ENCODE measurements at places on chromosomes 4 and X.

GRCh38 chr4:8571702-8572685, 8.2 kb upstream of the GPR78 start:
- no peak for DNase-seq

GRCh38 chr4:147078362-147078761, 132.7 kb upstream of the TTC29 start:
- no peak for DNase-seq

GRCh38 chr4:54746218-54746617, 88.5 kb downstream of the KIT start:
- DNase-seq = no peak

- DNase-seq = peak; percentile 32
Measured at GRCh38 chr4:76737180-76737579, 160.8 kb downstream of the SOWAHB start.

DNA sequence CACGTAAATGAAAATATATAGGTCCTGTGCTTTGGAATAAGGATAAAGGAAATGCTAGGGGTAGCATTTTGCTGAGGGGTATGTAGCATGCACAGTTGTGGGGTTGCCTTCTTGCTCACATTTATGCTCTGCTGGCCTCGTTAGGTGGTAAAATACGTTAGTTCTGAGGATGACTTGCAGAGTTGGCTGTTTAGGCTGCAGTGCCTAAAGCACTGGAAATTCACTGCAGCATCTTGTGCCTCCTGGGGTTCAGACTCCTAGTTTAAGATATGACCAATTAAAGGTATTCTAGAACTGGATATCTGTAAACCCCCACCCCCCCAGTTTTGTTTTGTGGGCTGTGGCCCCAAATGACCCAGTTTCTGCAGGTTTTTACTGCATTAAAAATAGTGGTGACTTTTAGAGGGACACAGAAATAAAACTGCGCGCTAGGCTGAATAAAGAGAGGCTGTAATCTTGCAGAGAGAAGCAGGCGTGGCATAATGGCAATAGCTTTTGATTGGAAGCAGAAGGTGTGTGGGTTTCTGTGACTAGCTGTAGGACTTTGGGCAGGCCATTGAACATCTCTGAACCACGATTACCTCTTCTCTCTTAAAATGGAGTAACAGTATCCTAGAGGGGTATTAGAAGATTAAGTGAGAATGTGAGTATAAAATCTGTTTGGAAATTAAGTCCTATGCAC, 79.3 kb downstream of the REPS2 start:
- no peak for DNase-seq

DNA sequence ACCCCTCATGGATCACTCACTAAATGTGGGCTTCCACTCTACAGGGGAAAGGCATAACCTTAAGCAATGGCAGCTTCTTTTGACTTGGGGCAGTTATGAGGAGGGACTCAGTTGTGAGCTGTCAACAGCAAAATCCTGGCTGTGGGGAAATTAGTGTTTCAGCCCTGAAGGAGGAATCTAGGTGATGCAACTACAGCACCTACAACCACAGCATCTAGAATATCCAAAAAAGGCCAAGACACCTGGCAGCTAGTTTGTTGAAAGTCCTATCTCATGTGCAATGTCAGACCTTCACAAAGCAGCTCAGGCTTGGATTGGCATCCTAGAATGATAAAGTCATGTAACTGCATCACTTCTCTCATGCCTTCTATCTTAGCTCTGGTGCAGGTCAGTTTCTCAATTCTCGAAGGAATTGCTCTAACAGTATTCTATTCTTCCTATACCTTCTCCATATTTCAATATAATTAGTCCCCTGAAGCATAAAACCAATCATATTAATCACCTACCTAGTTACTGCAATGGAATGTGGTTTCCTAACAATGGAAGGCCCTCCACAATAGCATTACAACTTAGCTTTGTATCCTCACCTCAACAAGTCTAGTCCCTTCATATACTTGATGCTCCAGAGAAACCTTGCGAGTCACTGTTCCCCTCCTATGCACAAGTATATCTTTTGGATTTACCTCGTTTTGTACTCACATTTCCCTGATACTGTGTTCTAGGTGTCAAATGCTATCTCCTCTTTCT, 5.5 kb upstream of the ANTXR2 start:
- DNase-seq = no peak

DNA sequence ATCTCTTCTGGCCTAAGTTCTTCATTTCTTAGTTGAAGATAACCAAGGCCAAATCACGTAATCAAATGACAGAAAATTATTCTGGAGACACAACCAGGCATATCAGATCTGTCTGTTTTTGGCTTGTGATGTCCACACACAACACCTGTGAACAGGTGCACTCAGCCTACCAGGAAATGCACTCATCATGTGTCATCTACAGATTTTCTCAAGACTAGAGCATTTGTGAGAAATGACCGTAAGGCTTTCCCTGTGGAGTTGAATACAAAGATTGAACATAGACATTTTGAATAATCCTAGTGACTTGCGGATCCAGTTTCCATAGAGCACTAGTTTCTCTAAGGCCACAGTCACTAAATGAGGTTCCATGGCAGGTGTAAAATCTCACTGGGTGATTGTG, 26.7 kb upstream of the CXCL8 start:
- DNase-seq = no peak

DNA sequence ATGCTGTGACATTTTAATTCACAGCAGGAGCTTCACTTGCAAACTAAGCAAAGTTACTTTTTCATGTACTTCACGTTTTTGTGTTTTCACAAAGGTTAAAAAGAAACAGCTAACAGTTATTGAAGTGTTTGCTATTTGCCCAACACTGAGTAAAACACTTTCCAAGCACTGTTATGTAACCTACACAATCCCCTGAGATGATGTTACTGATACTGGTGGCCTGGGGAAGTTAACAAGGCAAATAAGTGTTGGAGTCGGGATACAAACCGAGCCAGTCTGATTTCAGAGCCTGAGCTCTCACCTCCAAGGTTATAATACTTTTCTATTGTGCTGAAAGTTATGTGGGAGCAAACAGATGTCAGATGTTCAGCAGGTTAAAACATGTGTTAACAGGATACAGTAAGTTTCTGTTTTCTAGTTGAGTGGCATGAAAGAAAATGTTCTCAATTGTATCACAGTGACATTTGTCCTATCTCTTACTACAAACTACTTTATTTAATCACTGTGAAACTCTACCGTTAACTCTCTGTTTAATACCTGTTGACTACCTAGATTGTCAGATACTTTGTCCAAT, 3.9 kb upstream of the CXCL13 start:
- DNase-seq = no peak

- DNase-seq = no peak
Measured at GRCh38 chr4:8577972-8578371, 2.2 kb upstream of the GPR78 start.

DNA sequence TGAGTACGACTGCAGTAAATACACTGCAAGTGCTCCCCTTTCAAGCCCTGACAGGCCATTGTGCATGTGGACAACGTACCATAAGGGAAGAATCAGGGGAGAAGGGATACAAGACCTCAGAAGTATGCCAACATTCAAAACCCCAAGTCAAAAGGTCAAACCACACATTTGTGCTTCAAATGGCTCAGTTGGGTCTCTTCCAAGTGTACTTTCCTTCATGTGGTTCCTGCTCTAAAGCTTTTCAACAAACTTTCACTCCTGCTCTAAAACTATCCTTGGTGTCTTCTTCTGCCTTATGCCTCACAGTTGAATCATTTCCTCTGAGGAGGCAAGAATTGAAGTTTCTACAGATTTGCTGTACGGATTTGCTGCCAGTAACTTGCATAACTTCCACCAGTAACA, 305.7 kb upstream of the SLIT2 start:
- DNase-seq = peak; percentile 98

GRCh38 chr4:39096847-39097246, 34.8 kb downstream of the KLHL5 start:
- no peak for DNase-seq

- no peak for DNase-seq
Measured at GRCh38 chr4:128177498-128177897, 110.1 kb downstream of the PGRMC2 start.

GRCh38 chr4:88033309-88033708, 25.9 kb downstream of the PKD2 start:
- DNase-seq = no peak

GRCh38 chr4:27066591-27066990, 205.9 kb downstream of the STIM2 start:
- DNase-seq = no peak

- DNase-seq = no peak
Measured at GRCh38 chrX:82675104-82675503, 833.0 kb upstream of the POU3F4 start.

DNA sequence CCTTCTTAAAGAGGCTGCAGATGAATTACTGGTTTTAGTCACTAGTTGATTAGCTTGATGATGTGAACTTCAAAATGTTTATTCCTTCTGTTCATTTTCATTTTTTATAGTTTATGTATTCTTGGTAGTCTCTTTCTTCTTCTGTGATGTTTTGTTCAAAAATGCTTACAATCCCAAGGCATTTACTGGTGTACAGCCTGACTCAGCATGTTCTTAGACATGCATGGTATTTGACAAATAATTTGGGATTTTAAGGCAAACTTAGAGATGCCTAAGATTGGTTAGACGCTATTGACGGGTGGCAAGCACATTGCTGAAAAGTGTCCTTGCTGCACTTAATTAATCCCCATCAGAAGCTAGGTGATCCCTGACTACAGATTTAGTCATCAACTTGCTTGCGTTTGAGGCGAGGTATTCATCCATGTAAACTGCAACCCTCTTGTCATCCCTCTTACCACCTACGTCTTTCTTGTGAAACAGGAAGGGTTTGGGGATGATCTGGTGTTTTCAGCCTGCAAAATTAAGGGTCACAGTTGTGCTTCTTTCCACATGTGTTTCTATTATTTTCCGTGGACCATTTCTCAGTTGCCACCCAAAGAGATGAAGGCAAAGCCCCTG, 331.8 kb downstream of the DKK2 start:
- no peak for DNase-seq

DNA sequence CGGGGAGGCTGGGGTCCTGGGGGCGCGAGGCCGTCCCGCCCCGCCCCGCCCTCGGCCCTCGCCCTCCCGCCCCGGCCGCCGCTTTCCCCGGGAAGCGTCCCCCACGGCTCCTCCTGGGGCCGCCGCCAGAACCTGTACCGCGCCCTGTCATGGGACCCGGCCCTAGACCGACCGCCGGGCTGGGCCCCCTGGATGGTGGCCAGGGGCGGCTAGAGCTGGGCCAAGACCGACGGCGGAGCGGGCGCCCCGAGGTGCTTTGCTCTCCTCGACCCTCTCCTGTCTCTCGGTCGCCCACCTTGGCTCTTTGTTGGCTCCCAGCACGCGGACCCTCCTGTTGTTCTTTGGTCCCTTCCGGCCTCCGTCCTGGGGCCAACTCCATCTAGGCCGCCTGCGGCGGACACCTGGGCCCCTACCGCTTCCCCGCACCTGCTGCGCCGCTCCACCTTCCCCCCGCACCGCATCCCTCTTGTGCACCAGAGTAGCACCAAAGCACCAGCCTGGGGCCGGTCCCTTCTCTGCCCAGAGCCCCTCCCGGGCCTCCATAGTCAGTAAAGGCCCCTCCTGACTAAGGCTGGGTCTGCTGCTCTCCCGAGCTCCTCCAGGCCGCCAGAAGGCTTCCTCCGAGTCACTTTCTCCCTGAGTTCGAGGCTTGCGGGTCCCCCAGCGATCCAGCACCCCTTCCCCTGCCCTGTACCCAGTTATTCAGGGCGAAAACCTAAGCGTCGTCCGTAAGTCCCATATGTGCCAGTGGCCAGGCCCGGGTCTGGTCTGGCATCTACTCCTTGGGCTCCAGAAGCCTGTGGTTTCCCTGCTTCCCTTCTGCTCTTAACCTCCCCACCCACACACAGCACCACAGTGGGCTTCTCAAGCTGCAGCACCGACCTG, 587 bp downstream of the TACC3 start:
- no peak for DNase-seq

GRCh38 chr4:54091637-54092404, 8.1 kb upstream of the GSX2 start:
- peak; percentile 31 for DNase-seq

- no peak for DNase-seq
Measured at GRCh38 chrX:15236146-15236545, 33.7 kb downstream of the ASB9 start.

GRCh38 chr4:74631338-74631737, 163.0 kb downstream of the BTC start:
- DNase-seq = peak; percentile 67

DNA sequence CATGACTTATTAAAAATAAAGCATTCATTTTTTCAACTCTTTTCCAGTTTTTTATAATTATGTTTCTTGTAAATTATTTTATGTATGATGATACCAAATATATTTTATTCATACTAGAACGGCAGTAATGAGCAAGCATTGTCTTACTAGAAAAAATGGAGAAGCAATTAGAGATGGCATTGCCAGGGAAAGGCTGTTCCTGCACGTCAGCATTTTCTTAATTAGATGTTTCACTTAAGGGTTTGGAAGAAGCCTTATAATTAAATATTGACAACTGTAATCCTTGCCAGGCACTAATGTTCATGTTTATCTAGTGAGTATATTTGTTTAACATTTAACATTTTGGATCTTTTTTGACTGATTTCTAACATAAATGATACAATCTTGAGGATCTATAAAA, 16.6 kb downstream of the FAM149A start:
- DNase-seq = no peak

DNA sequence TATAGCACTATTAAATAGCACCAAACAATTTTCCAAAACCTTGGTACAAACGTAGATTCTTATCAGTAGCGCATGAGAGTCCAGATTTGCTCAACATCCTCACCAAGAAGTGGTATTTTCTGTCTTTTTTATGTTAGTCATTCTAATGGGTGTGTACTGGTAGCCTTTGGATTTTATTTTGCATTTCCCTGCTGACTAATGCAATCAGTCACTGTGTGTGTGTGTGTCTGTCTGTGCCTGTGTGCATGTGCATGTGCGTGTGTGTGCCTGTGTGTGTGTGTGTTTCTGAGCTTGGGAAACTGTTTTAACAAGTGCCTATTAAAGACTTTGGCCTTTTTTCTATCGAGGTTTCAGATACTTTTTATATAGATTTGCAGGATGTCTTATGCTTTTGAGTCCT, 82.2 kb upstream of the MAGEA10 start:
- DNase-seq = no peak

- DNase-seq = no peak
Measured at GRCh38 chr4:102061133-102061532, 270.6 kb downstream of the BANK1 start.

GRCh38 chrX:107600366-107600765, 27.9 kb upstream of the PRPS1 start:
- no peak for DNase-seq

DNA sequence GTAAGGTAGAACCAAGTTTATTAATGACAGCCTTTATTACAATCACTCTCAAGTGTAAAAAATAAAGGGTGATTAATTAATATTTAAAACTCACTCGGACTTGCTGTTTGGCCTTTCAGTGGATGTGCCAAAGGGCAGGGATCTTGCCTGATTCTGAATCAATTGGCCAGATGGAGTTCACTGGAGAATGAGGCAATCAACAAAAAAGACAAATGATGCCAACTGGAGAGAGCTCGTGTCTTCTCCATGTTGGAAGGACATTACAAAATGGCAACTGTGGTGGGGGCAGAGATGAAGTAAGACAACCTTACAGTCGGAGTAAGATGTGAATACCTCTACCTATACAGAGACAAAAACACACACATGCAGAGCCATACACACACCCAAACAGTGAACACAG, 188.0 kb downstream of the TSPAN5 start:
- no peak for DNase-seq

GRCh38 chrX:54785901-54786300, 12.2 kb downstream of the ITIH6 start:
- DNase-seq = no peak

All from HCEC 1CT (cell line).